ENCODE measurements at places on chromosomes 1 and 21.

- no peak for DNase-seq
Measured at GRCh38 chr1:76137746-76138145, 63.2 kb downstream of the ST6GALNAC3 start.

- no peak for DNase-seq
Measured at GRCh38 chr1:218078916-218079315, 206.2 kb upstream of the RRP15 start.

GRCh38 chr1:104120525-104120924, 370.8 kb downstream of the AMY1C start:
- no peak for DNase-seq

DNA sequence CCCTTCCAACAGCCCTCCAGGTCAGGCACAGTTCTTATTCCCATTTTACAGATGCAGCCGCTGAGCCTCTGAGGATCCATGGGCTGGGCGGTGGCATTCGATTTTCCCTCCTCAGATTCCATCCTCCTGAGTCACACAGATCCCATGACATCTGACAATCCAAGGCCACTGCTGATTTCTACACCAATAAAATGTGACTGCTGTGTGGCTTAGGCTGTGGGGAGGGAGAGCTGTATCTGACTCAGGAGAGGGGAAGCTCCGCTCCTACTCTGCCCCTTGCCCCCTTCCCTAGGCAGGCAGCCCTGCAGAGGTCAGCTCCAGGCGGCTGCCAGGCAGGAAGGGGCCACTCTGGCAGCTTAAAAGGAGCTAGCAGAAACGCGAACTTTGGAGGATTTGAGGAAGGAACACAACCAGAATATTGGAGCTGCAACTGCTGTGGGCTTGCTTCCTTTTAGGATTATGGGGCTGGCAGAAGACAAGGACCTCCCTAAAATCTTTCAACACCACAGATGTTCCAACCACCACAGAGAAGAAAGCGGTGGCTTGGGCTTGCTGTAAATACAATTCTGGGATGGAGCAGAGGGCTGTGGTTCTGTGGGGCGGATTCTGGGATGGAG, 50.0 kb downstream of the MRPL37 start:
- DNase-seq: no peak

DNA sequence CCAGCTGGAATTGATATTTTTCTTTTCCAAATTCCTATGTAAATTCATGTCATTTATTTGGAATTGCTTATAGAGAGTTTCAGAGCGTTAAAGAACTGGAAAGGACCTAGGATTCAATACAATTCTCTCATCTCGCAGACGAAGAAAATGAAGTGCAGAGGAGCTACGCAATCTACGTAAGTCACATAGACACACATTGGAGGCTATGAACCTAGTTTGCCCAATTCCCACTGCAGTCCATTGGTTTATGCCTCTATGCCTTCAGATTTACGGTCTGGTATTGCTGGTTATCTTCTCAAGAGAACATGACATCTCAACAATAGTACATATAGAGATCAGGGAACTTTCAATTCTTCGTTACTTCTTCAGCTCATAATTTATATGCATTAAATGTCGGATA, 971 bp upstream of the RNF2 start:
- DNase-seq: no peak

- no peak for DNase-seq
Measured at GRCh38 chr1:93051961-93052360, 27.1 kb upstream of the MTF2 start.

DNA sequence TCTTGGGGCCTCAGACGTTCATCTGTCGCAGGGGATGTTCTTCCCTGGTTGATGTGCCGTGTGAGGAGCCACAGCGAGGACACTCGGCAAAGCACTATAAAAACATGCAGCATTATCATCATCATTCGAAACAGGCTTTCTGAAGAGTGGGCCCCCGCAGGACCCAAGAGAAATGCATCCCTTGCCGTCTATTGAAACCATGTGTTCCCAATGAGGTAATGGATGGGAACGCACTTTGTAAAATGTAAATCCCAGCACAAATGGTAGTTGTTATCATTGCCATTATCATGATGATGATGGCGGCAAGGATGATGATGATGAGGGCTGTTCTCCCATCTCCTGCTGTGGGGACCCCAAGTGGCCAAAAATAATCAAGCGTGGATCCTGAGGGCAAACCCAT, 76.8 kb downstream of the GLIS1 start:
- no peak for DNase-seq

GRCh38 chr1:26412180-26412840, 1.7 kb downstream of the LIN28A start:
- DNase-seq: no peak

- no peak for DNase-seq
Measured at GRCh38 chr1:153122831-153123421, 9.6 kb upstream of the SPRR2F start.

Data from activated CD4-positive, alpha-beta T cell treated with anti-CD3 and anti-CD28 coated beads, Interleukin-2, amount 50 U/mL, for 4 hours (primary cell).